HT1080 (cell line): ENCODE measurements at places on chromosomes 12 and 14.

DNA sequence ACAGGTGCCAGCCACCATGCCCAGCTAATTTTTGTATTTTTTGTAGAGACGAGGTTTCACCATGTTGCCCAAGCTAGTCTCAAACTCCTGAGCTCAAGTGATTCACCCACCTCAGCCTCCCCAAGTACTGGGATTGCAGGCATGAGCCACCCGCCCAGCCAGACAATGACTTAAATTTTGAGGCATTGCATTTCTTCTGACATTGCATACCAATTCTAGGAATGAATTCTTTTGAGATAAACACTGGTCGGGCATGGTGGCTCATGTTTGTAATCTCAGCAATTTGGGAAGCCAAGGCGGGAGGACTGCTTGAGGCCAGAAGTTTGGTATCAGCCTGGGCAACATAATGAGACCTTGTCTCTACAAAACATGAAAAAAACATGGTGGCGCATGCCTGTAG is 2.5 kb upstream of the CELA1 start:
- DNase-seq, result no peak

- no peak for DNase-seq
Observed at GRCh38 chr12:6200256-6201212, at the start of gene CD9. Gene CD9, plus strand, starts transcription at chr12:6200400. Its CDS starts 100 bp downstream, at chr12:6200500.

DNA sequence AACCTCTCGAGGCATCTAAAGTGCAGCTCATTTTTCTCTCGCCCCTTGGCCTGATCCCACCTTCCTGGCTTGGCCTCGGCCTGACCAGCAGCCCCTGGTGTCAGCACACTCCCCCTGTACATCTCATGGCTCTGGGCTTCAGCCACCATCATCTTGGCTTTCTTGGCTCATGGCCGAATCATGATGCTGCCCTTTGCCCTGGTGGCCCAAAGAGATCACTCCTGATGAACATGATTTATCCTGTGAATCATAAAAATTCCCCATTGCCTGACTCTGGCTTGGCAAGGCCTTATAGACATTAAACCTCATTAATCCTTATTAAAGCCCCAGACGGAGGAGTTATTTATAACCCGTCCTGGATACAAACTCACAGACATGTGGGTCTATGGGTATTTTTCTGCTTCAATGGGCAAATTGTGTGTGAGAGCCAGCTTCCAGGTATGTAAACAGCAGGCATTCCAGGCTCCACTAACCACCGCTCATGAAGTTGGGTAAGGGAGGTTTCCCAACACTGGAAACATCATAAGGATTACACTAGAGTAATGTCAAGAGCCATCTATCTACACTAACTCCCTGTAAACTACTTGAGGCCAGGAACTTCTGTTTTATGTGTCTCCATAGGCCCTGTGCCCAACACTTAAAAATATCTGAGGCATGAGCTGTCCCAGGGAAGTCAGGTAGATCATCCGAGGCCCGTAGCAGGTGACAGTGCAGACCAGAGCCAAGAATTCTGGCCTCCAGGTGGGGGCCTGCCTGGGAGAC is 171.2 kb downstream of the TTC8 start:
- no peak for DNase-seq

GRCh38 chr12:32104572-32105355 is 1.9 kb upstream of the BICD1 start:
- DNase-seq, result no peak

- no peak for DNase-seq
Observed at GRCh38 chr12:98416845-98417244, 98.5 kb upstream of the TMPO start.

- DNase-seq, result no peak
Observed at GRCh38 chr12:130338794-130339601, 1.3 kb downstream of the PIWIL1 start.

GRCh38 chr14:93939304-93940229 is 12.4 kb downstream of the FAM181A start:
- peak; percentile 69 for DNase-seq

GRCh38 chr14:70663707-70664179 is 22.0 kb downstream of the TTC9 start:
- DNase-seq, result no peak

DNA sequence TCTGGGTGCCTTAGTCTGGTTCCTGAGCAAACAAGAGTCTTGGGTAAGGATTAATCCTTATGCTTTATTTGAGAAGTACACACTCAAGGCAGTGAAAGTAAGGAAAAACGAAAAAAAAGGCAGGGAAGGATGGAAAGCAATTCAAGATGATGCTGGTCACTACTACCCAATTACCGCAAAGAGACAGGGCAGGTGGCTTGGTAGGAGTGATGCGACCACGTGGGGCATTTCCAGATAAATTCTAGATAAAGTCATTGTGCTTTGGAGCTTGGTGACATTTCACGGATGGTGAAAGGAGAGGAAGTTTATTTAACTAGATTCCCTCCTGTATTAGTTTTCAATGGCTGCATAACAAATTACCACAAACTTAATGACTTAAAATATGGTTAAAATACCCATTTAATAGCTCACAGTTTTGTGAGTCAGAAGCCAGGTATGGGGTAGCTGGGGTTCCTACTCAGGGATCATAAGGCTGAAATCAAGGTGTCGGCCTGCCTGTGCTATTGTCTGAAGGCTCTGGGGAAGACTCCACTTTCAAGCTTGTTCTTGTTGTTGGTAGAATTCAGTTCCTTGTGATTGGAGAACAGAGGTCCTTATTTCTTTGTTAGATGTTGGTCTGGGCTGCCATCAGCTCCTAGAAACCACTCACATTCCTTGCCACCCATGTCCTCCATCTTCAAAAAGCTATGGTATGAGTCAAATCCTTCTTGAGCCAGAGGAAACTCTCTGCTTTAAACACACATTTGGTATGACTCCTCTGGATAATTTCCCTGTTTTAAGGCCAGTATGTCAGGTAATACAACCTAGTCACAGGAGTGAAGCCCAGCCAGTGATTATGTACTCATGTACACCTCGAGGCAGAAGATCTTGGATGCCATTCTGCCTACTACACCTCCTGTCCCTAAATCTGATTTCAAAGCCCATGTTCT is 5.6 kb upstream of the HMGA2 start:
- DNase-seq, result peak; percentile 39

- no peak for DNase-seq
Observed at GRCh38 chr14:53927171-53927570, 29.5 kb downstream of the BMP4 start.

DNA sequence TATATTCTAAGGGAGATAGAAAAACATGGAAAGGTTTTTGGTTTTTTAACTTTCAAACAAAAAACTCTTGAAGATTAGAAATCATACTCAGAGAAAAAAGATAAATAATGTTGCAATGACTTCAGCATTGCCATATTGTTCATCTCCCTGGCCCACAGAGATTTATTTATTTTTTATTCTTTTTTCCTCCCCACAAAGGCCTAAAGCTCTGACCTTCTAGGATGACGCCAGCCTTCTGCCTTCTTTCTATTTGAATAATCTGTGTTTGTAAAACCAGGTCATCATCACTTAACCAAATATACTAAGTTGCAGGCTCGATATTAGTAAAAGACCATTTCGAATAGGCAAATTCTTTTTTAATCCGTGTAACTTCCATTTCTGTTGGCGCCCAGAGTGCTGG is 4.4 kb upstream of the DCP1B start:
- DNase-seq, result no peak

DNA sequence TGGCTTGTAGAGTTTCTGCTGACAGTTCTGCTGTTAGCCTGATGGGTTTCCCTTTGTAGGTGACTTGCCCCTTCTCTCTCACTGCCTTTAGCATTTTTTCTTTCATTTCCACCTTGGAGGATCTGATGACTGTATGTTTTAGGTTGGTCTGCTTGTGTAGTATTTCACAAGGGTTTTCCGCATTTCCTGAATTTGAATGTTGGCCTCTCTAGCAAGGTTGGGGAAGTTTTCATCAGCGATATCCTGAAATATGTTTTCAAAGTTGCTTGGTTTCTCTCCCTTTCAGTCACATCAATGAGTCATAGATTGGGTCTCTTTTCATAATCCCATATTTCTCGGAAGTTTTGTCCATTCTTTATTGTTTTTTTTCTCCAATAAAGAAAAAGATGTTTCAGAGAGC is 11.4 kb downstream of the NOPCHAP1 start:
- no peak for DNase-seq

DNA sequence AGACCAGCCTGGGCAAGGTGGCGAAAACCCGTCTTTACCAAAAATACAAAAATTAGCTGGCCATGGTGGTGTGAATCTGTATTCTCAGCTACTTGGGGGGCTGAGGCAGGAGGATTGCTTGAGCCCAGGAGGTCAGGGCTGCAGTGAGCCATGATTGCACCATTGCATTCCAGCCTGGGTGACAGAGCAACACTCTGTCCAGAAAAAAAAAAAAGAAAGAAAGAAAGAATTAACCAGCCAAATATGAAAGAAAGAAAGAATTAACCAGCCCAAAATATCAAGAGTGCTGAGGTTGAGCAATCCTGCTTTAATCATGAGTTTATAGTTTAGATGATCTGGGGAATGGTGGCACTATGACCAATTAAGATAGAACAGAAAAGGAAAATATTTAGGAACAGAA is 3.5 kb upstream of the ACTN1 start:
- DNase-seq, result no peak

GRCh38 chr14:99226687-99227086 is 45.3 kb downstream of the BCL11B start:
- DNase-seq, result no peak

GRCh38 chr12:75481774-75482173 is 1.2 kb downstream of the GLIPR1 start:
- peak; percentile 42 for DNase-seq

GRCh38 chr12:65508276-65509035 is 230.0 kb downstream of the MSRB3 start:
- no peak for DNase-seq

GRCh38 chr14:83992857-83993256 is 1537.1 kb upstream of the FLRT2 start:
- DNase-seq, result peak; percentile 13

DNA sequence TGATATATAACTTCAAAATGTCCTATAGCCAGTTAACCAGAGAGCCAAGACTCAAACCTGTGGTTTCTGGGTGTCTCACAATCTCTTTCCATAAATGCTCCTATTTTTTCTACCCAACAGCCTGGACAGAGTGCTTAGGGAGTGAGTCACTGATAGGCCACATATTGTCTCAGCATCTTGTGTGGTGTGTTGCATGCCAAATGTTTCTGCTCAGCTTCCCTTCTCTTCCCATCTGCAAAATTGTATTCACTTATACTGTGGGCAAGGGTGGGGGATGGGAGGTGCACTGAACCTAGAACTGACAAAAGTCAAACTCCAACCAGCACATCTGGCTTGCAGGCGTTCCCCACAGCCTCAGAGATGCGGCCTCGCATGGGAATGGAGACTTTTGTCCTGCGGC is 123.3 kb downstream of the KCNA5 start:
- DNase-seq, result peak; percentile 95

- no peak for DNase-seq
Observed at GRCh38 chr12:104438134-104438533, 18.6 kb upstream of the CHST11 start.

DNA sequence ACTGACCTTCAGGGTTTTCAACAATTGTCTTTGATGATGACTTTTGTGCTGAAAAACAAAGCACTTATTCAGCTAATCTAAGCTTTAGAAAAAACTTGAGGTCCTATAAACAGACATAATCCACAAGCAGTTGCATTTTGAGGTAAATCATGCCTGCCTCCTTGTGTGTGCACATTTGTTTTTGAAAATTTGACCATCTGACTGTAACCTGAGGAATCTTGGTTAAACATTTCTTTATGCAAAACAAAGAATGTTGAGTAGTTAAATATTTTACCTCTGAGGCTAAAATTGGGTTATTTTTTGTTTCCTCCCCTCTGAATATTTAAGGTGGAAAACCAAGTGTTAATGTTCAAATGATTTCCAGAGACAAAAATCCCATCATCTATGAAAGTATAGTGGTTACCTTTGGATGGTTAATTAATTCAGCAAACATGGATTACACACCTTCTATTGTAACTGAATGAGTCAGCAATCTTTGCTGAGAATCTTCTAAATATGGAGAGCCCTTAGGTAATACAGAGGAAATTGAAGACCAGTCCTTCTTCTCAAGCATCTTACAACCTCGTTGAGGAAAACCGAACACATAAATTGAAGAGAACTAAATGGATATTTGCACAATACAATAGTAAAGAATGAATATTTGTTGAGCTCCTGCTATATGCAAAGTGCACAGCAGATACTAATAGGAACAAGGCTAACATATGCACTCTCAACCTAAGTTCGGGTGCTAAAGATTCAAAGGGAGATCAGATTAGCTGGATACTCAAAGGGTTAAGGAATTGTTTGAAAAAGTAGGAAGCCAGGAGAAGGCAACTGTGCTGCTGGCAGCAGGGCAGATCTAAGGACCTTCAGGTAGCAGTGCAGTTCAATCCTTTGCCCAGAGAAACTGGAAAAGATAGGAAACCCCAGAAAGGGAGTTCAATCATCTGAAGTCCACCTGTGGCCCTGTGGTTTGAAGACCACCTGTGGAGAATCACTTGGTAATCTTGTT is 115.2 kb downstream of the BMP4 start:
- no peak for DNase-seq

DNA sequence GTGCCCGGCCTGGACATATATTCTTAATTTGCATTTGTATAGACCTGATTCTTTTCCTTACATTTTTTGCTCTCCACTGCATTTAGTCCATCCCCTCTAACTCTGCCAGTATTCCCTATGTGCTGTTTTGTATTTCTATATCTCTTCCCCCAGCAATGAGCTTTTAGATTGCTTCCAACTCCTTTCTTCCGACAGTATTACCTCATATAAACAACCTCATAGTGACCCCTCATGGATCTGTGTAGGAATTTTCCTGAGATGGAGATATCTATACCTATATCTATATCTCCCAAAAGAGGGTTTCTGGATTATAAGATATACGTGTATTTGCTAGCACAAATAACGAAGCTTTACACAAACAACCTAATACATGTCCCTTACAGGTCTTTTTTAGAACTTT is 161.9 kb downstream of the CRADD start:
- DNase-seq, result peak; percentile 25
